ENCODE measurements at places on chromosomes 4 and X.

GRCh38 chr4:144658903-144659302 lies 12.9 kb downstream of the HHIP start:
- DNase-seq: no peak

GRCh38 chr4:137394018-137394417 lies 138.3 kb downstream of the PCDH18 start:
- DNase-seq: no peak

DNA sequence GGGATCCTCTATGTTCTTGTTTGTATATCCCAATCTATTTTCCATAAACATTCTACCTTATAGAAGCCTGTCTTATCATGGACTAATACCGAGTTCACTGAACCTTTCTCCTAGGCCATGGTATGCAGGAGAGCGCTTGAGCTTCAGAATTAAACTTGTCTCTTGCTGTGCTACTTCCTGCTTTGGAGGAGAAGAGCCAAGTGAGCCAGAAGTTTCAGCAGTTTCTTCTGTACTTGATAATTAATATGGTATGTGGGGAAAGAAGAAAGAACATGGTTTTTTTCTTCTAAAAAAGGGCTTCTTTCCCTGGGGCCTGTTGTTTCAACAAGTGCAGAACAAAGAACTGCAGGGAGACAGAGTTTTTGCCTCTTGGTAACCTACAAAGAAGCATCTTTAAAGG lies 172.8 kb downstream of the ATG4A start:
- DNase-seq: no peak

DNA sequence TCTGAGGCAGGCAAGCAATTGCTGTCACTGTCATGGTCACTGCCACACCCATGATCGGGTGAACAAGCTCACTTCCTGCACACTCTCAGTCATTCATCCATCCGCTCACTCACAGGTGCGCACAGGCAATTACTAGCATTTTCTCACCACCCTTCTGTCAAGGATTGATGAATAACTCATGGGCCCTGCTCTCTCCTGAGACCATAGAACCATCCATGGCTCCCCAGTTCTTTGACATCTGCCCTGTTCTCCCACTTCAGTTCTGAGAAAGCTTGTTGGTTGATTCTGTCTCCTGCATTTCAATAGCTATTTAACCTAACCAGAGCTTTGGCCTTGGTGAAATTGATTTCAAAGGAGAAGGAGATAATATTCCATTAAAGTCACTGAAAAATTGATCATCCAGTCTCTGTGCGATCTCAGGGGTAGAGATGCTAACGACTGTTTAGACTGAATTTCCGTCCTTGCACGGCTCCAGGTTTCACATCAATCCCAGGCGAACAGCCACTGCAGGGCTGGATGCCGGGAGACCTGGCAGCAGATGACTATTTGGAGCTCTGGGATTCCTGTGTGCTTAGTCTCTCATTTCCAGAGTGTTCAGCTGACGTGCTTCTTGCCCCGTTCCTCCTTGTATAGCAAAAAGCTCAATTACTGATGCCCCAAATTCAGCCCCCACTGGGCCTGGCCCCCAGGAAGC lies 36.9 kb upstream of the ADRA2C start:
- no peak for DNase-seq

DNA sequence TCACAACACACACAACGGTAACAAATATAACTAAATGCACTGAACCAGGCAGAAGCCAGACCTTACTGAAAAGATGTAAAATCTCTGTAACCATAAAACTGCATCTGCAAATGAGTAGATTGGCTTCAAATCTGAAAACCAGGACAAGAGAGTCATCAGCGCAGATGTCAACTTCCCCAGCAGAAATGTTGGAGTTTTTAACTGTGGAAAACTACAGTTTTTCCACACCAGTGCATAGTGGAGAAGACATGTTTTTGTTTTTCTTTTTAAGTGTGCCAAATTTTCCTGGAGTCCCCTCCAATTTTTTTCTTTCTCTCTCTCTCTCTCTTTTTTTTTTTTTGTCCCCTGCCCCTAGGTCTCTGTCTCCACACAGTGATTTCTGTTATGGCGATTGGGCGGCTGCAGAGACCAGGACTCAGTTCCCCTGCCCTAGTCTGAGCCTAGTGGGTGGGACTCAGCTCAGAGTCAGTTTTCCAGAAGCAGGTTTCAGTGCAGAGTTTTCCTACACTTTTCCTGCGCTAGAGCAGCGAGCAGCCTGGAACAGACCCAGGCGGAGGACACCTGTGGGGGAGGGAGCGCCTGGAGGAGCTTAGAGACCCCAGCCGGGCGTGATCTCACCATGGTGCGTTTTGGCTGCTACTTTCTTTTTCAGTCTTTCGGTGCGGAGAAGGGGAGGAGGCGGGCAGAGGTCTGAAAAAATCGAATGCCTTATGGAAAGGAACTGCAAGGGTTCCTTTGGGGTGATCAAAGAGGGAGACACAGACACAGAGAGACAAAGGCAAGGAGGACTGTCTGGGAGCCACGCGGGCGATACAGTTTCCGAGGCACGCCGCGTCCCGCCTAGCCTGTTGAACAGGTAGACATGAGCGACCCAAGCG lies at the start of gene GUCY1A1:
TSS of gene GUCY1A1 (plus strand) at position 505 of the 878 bp plus-strand sequence. CDS start 30,020 bp downstream, outside the sequence.
- no peak for DNase-seq

DNA sequence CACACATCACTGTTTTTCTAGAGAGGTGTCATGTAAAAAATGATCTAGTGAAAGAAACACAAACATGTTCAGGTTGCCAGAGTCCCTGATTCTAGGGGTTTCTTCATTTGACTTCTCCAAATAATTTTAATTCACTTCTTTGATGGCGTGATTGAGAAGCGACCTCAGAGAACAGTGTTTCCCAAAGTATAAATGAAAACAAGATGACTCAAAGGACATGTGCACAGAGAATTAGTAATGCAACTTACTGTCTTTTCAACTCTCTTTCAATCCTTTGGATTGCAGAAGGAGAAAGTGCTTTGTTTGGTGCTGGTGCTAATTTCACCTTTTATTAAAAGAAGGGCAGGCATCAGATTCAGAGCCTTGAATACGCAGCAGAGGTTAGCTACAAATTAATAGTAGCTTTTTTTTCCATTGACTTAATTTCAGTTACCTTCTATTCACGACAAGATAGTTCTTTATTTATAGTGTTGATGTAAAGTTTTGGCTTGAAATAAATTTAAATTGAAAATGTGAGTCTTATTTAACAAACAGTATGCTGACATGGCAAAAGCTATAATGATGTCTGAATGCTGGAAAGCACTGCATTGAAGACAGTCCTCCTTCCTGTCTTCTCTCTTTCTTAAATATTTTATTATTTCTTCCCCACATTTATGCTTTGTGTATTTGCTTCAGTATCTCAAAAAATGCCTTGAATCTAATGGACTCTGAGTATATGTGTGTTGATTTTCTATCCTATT lies 85.1 kb downstream of the SLC10A7 start:
- no peak for DNase-seq

GRCh38 chrX:112820364-112821268 lies 20.0 kb downstream of the AMOT start:
- DNase-seq: no peak

DNA sequence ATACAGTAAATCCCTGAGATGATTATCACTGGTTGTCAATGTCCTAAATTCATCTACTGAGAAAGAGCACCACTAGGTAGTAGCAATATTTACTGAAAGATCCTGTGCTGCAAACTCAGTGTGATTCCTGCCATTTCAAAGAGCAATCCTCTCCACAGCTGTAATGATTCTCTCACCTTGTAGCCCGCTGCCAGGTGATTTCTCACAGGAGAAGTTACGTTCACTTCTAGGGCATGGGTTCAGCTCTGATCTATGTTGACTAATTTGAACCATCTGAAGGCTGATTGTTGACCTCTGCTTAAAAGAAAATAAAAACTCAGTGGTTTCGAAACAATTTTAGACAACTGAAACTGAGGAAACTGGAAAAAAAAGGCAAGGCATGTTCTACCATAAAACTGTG lies 197.0 kb downstream of the FAT4 start:
- DNase-seq: no peak

DNA sequence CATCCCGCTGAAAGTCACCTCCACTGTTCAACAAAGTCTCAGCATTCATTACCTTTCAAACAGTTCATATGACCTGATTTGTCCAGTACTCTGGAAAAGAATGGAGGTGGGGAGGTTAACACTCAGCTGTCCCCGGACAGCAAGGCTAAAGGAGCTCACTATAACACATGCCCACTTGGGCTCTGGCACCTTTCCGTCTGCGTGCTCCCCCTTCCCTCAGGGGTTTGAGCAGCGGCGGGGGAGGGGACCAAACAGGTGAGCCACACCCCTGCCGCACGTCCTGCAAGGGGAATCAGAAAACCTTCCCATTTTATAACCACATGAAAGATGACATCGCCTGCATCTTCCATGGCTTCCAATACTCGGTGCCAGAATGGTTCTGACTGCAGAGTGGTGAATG lies 39.9 kb upstream of the NFXL1 start:
- DNase-seq: no peak
